ENCODE measurements at places on chromosomes 5 and 9. TPM values are rescaled to one million over a fixed set of nuclear protein-coding genes. Genes with fewer than 3 reads are reported as not detected.

DNA sequence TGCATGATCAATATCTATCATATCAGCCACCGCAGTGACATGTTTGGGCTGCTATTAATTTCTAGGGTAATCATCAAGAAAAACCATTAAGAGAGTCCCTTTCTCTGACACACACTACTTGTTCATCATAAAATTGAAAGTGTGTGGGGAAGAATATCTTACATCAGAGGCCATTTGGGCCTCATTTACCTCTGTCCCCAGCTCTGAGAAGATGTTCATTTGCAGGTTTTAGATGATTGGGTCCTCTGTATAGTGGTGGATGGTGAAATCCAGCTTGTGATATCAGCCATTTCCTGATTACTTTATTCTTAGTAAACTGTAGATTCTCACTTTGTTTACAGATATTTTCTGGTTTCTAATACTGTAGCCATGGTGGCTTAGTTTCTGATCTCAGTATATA is 29.8 kb upstream of the PJA2 start:
- no peak for DNase-seq

ARAP3 gene
- total RNA-seq = 1.1 TPM

- DNase-seq = no peak
Measured at GRCh38 chr5:6125781-6126180, 252.6 kb downstream of the MED10 start.

- no peak for DNase-seq
Measured at GRCh38 chr5:122835681-122836080, 9.7 kb upstream of the SNX24 start.

LRRC26 gene
- total RNA-seq = not detected

TBC1D2 gene
- total RNA-seq = 2.8 TPM

GRCh38 chr5:1834022-1834551 is 32.9 kb downstream of the NDUFS6 start:
- DNase-seq = no peak

- DNase-seq = no peak
Measured at GRCh38 chr5:172800088-172800551, 29.1 kb upstream of the DUSP1 start.

- no peak for DNase-seq
Measured at GRCh38 chr9:116494815-116495634, 192.1 kb upstream of the TRIM32 start.

- no peak for DNase-seq
Measured at GRCh38 chr5:159058716-159059636, 40.7 kb downstream of the EBF1 start.

DNA sequence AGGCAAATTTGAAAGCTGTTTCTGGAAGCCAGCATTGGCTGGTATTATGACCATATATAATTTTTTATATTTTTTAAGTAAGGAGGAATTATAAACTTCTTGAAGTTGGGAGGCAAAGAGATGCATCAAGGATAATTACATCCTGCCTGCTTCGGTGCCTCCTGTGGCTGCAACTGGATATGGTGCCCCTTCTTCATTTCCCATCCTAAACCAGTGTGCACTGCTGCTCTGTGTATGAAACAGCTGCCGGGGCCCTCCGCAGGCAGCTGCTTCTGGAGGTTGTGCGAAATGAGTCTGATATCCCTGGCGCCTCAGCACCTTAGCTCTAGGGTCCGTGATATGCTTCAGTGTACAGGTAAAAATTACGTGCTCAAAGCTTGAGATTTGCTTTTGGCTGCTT is 304.2 kb downstream of the ENC1 start:
- no peak for DNase-seq

GRCh38 chr5:160493806-160494338 is 72.2 kb downstream of the PTTG1 start:
- DNase-seq = no peak

DNA sequence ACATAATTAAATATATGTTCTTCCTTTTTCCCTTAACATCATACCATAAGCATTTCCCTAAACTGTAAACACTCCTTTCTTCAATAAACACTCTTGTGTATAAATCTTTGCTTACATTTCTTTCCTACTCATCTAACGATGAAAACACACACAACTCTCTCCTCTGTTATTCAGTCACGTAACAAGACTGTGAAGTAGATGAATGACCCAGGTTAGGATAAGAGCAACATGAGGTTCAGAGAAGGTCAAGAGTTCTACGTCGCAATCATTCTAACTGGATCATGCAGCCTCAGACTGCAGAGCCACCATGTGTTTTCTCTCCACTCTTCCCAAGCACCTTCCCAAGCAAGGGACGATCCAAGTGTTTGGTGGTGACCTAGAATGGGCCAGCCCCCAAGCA is 70.5 kb upstream of the SPTLC1 start:
- no peak for DNase-seq

DNA sequence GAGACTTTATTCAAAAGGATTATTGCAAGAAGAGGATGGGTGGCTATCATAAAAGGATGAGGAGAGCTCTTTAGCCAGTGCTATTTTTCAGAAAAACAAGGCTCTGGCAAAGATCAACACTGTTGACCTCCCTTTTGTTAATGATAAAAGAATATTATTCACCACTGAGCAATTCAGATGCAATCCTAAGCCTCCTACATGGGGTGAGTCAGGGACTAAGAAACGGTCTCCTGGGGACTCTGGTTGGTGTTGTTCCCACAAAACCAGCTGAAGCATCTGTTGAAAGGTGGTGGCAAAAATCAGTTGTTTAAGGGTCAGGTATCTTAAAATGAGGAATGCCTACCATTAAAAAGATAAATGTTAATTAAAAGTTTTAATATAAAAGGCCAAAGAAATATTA is 7.7 kb upstream of the GCNT1 start:
- no peak for DNase-seq

- DNase-seq = no peak
Measured at GRCh38 chr5:38603691-38604090, 47.2 kb upstream of the LIFR start.

NR5A1 gene
- total RNA-seq = 0.15 TPM

DNA sequence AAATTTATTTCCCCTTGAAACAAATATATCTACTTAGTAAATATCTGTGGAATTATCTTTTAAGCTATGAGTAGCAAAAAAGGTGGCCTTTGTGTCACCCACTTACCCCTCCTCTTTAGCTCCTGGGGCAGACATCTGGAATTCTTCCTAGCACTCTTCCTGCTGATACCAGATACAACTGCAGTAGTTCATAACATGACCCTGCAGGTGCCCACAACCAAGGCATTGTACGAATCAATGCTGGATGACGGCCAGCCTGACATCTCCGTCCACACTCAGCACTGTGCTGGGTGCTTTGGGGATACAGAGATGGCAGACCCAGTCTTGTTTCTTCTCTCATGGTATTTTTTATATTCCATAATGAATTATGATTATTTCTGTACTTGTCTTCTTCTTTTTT is 152.3 kb downstream of the GOLPH3 start:
- no peak for DNase-seq

DNA sequence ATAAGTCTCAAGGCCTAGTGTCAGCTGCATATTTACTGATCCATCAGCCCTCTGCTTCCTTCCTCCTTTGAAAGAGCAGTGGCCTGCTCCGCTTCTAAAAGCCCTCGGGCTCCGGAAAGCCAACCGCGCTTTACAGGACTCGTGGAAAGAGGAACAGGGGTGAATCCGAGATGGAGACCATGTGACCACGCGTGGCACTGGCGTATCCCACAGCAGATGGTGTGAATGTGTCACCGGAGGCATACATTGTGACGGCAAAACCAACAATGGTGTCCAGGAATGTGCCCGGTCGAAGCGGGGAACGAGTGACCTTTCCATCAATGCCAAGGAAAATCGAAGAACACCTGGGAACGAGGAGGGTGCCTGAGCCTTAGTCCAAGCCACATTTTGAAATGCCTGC is 484.6 kb downstream of the SPATA31A7 start:
- no peak for DNase-seq

SARDH gene
- 5.0 TPM for total RNA-seq

PCDHGA1 gene
- total RNA-seq = 0.05 TPM

DNA sequence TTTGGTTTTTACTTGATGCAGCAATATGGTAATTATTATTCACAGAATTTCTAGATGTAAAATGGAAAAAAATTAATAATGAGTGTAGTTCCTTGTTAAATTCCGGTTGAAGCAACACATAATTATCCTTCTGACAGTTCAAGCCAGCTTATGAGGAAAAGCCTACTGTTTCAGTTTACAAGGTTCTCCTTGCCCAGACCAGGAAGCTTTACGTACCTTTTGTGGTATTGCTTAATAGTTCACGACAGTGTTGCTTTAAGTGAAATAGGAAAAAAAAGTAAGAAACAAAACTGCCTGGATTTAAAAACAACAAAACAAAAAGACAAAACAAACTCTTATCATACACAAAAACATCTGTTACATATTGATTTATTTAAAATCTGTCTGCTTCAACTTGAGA is 547.3 kb upstream of the C9orf72 start:
- DNase-seq = no peak

DNA sequence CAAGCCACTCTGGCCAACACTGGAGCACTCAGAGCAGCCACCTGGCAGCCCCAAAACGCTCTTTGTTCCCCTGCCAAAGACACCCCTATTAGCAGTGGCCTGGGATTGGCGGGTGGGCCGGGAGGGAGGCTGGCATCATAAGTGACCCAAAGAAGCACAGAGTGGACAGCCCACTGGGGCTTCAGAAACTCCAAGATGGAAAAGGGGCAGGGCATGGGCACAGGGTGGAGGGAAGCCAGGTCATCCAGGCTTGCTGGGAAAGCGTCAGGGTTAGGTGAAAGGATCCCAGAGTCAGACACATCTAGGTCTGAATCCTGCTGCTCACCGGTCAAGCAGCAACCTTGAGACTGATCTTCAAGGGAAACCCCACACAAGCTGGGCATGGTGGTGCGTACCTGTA is 14.8 kb downstream of the EEIG1 start:
- DNase-seq = no peak

- DNase-seq = no peak
Measured at GRCh38 chr9:28999806-29000205, 1426.5 kb upstream of the C9orf72 start.

CDO1 gene
- total RNA-seq = not detected

DNA sequence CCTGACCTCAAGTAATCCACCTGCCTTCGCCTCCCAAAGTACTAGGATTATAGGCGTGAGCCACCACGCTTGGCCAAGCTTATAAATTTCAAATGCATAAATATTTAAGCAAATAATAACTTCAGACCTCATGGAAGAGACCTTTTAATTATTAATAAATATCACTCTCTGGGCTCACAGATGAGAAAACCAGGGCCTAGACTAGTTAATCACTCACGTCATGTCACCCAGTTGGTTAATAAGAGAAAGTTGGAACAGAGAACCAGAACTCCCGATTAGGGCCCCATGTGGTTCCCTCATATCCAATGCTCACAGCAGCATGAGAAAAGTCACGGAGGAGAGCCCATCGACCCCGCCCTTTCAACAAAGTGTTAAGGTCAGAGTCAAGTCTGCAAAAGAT is 79.3 kb downstream of the EPB41L4A start:
- DNase-seq = no peak

- DNase-seq = no peak
Measured at GRCh38 chr5:38329132-38329715, 70.9 kb downstream of the EGFLAM start.

DNA sequence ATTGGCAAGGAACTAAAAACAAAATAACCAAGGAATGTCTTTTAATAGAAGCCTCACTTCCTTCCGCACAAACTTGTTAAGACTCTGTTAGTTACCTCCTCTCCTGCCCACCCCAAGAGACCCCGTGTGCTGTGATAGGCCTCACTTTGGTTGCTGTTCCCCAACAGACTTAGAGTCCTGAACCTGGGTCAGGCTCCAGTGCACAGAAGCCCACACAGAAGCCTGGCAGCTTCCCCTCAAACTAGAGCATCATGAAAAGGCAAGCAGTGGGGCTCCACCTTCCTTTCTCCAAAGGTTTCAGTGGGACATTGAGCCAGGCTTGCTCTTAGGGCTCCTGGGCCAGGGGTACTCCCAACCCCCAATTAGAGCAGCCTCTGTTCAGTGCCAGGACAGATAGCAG is 230.5 kb downstream of the ESM1 start:
- DNase-seq = no peak

DDX4 gene
- 0.48 TPM for total RNA-seq

DNA sequence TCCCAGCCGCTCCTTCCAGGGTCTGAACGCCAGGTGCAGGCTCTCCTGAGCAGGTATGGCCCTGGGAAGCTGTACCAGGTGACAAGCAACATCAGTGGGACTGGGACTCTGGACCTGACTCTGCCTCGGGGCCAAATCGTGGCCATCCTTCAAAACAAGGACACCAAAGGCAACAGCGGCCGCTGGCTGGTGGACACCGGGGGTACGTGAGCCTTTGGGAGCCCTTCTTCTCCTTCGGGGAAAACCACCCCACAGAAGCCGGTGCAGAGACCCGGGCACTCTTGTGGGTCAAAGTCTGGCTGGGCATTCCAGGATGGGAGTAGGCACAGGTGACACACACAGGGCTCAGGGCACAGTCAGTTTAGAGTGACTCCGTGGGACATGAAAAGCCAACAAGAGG is 45.8 kb downstream of the ARHGEF37 start:
- no peak for DNase-seq

DNA sequence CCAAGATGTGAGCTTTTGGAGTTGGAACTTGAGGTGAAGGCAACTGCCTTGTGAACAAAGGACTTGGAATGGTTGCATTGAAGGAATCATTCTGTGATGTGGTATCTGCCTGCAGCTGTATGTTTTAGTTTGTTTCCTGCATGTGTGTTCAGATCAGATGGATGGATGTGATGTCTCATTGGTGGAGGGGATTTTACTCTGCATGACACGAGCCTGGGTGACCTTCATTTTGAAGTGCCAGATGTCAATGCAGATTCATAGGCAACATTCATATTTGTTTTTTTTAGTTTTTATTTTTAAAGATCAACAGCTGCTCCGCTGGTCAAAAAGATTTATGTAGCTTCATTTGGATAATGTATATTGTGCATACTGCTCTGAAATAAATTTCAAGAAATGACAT is 13.5 kb downstream of the FBXL7 start:
- DNase-seq = no peak

TPM2 gene
- 2.2 TPM for total RNA-seq

All from activated T-cell treated with anti-CD3 and anti-CD28 coated beads, Interleukin-2, amount 50 U/mL, for 4 hours (primary cell).